NCI-H1417 treated with DMSO at 0.1 percent for 48 hours (cell line): ENCODE measurements at places on chromosomes 13 and 19.

DNA sequence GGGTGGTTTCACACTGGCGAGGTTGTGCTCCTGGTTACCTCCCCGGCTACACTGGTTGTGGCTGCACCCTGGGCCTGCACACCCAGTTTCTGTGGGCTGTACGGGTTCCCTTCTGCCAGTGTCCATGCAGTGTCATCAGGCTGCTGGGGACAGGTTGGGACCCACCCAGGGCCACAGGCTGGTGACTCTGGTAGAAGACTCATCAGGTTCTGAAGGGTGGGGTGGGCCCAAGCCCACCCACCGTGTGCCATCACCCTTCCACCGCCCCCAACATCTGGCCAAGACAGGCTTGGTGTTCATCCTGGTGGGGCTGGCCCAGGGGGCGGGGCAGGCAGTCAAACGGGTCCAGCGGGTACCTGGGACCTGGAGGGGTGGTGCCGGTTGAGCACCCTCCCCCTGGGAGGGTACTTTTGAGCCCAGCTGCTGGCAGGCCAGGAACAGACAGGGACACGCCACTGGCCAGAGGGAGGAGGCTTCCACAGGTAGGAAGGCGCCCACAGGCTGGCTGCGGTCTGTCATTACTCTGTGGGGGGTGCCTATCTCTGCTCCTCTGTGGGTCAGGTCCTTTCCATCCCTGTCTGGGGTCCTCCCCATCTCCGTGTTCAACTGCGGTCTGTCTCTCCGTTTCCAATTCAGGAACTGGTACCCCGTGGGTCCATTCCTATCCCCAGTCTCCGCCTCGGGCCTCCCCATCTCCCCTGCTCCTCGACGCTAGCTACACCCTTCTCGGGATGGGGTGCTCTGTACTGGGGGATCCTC lies at the start of gene RNF225:
Gene RNF225 (plus strand): TSS at position 437 of the 759 bp plus-strand sequence. CDS start 434 bp downstream, outside the sequence.
- DNase-seq, result no peak

DNA sequence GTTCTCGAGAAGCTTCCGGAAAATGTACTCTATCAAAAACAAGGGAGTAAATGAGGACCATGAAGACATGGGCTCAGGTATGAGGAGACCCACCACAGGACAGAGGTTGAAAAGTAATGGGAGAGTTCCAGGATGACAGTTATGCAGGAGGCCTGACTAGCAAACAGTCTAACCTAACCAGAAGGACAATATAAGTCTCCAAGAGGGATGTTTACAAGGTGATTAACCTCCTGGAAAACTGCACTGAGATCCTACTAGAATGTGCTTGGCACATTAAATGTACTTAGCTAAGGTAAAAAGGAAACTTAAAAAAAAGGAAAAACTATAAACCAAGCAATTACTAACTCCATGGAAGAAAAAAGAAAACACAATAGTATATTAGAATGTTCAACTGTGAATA lies 258.3 kb downstream of the KLF5 start:
- no peak for DNase-seq

GRCh38 chr13:36518707-36519106 lies 86.4 kb downstream of the CCNA1 start:
- DNase-seq, result no peak

- no peak for DNase-seq
Measured at GRCh38 chr13:112685896-112686295, 3.9 kb upstream of the ATP11A start.

DNA sequence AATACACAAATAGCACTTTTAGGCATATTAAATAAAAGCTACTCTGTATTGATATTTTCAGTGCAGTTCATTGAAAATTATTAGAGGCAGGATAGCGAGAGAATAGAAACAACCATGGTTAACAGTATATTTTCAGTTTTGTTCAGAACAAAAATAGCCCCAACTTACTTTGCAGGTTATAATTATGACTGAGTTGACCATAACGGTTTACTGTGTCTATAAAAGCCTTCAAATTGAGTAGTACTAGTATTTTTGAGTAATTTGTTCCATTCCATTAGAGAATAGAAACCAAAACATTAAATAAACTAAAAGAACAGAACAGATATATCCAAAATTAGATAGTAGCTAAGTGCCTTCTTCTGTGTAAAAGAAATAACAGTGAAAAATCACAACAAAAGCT lies 1108.4 kb upstream of the PCDH20 start:
- no peak for DNase-seq

DNA sequence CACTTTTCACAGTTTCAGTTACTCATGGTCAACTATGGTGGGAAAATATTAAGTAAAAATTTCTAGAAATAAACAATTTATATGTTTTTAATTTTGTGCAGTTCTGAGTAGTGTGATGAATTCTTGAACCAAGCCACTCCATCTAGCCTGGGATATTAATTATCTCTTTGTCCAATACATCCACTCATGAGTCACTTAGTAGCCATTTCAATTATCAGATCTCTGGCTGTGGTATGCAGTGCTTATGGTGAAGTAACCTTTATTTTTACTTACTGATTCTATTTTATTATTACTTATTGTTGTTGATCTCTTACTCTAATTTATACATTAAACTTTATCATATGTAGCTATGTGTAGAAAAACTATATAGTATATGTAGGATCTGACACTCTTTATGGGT lies 128.9 kb upstream of the KLHL1 start:
- DNase-seq, result no peak

DNA sequence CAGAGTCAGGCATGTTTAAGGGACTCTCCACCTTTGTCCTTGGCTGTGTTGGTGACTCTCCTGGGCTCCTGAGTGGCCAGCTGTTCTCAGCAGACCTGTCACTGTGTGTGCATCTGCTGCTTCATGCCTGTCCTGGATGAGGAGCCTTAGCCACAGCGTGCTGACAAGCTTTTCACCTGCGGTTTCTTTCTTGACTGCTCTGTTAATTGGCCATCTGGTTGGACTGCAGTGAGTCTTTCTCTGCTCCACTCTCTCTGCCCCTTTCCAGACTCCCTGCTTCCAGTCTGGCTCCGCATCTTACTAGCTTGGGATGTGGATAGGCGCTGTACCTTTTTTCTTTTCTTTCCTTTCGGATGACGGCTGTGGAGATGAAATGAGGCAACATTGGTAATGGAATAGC lies 38.8 kb downstream of the POLR1D start:
- DNase-seq, result no peak

DNA sequence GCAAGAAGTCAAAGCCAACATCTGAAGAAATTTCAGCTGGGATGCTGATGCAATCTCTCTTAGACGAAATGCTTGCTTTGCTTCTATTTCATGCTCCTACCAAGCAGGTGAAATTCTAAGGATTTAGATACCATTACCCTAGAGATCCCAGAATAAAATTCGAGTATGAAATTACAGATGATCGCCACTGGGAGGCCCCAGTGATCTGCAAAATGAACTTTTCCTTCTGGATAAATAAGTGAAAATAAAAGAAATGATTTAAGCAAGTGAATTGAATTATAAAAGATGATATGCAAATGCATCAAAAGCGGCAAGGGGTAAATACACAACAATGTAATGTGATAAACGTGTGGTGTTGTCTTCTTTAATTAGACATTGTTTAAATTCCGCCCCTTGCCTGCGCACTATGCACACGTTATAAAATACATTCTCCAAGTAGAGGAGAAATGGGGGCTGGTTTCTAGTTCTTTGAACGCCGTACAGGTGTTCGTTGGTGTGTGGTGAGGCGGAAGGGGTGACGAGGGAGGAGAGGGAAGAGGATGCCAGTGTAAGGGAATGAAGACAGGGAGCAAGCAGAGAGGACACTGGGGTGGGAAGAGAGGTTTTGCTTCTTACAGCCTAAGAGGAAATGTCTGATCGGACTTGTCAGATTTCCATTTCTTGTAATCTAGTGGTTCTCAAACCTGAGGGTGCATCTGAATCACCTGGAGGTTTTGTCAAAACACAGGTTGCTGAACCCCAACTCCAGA lies 58.0 kb downstream of the ERCC5 start:
- no peak for DNase-seq

DNA sequence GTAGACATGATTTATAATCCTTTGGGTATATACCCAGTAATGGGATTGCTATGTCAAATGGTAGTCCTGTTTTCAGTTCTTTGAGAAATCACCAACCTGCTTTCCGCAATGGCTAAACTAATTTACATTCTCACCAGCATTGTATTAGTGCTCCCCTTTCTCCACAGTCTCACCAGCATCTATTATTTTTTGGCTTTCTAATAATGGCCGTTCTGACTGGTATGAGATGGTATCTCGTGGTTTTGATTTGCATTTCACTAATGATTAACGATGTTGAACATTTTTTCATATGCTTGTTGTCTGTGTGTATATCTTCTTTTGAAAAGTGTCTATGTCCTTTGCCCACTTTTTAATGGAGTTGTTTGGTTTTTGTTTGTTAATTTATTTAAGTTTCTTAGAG lies 165.1 kb downstream of the PDS5B start:
- DNase-seq, result no peak

GRCh38 chr19:36773223-36773579 lies 594 bp upstream of the ZNF850 start:
- no peak for DNase-seq

DNA sequence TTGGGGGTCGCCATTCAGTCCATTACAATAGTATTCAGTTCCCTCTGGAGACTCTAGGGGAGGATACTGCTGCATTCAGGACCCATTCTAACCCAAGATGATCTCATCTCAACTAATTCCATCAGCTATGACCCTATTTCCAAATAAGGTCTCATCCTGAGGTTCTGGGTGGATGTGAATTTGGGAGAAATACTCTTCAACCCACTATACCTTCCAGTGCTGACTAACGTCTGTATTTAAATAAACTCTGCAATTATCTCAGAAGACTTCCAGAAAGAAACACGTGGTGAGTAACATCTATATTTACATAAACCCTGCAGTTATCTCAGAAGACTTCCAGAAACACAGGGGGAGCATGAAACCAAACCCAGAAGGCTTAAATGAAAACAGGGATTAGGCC lies 1300.7 kb downstream of the PCDH9 start:
- DNase-seq, result no peak

GRCh38 chr19:48795685-48796070 lies 15.2 kb downstream of the BCAT2 start:
- DNase-seq, result no peak

DNA sequence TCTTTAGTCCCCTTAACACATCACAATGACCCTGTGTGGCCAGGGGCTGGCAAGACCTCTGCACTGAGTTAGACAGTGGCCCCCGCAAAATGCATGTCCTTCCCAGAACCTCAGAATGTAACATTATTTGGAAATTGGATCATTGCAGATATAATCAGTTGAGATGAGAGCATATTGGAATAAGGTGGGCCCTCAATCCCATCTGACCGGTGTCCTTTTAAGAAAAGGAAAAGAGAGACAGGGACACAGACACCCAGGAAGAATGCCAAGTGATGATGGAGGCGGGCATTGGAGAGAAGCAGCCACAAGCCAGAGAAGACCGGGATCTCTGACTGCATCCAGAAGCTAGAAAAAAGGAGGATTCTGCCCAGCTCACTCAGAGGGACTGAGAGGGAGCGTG lies 1.8 kb downstream of the FAM187B start:
- DNase-seq, result no peak

- DNase-seq, result no peak
Measured at GRCh38 chr13:50353651-50354415, 338.6 kb downstream of the KCNRG start.

GRCh38 chr13:46100191-46100815 lies 4.5 kb downstream of the CPB2 start:
- no peak for DNase-seq

- no peak for DNase-seq
Measured at GRCh38 chr13:44296856-44297255, 76.8 kb upstream of the SERP2 start.

DNA sequence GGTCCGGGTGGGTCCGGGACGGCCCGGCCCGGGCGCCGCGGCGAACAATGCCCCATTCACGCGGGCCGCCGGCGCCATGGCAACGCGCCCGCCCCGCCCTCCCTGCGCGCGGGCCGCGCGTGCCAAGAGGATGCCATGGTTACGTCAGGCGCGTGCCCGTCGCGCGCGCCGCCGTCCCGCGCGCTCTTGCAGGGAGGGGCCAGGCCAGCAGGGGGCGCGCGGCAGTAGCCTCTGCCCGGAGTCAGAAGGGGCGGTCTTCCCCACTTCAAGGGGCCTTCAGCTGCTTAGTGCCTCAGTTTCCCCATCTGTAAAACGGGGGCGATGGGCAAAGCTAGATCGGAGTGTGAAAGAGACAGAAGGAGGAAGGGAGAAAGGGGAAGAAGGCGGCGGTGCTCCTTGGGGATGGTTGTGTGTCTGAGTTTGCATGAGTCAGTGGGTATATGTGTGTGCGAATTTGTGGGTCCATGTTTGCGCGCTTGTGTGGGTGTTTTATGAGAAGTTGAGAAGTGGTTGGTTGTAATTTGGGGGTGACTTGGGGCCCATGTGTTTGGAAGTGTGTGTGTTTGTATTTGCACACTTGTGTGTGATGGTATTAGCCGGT lies 11.6 kb upstream of the NFIX start:
- no peak for DNase-seq

GRCh38 chr19:497869-498510 lies 1.7 kb downstream of the MADCAM1 start:
- DNase-seq, result no peak

- DNase-seq, result no peak
Measured at GRCh38 chr19:4586691-4587090, 27.2 kb upstream of the SEMA6B start.

DNA sequence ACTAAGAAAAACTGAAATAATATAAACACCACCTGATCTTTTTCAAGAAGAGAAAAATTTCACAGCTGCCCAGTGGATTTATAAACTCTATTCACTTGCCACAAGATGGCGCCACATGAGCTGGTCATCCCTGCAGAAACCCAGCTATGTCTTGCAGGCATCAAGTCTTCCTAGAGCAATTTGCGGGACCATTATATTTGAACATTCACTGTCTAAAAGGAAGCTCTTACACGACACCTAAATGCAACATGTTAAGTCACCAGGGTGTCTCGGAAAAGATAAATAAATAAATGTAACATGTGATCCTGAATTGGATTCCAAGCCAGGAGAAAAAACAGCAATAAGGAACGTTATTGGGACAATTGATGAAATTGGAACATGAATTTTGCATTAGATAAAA lies 20.3 kb upstream of the AKT2 start:
- DNase-seq, result no peak

GRCh38 chr13:71874458-71874857 lies 7.5 kb upstream of the DACH1 start:
- no peak for DNase-seq

DNA sequence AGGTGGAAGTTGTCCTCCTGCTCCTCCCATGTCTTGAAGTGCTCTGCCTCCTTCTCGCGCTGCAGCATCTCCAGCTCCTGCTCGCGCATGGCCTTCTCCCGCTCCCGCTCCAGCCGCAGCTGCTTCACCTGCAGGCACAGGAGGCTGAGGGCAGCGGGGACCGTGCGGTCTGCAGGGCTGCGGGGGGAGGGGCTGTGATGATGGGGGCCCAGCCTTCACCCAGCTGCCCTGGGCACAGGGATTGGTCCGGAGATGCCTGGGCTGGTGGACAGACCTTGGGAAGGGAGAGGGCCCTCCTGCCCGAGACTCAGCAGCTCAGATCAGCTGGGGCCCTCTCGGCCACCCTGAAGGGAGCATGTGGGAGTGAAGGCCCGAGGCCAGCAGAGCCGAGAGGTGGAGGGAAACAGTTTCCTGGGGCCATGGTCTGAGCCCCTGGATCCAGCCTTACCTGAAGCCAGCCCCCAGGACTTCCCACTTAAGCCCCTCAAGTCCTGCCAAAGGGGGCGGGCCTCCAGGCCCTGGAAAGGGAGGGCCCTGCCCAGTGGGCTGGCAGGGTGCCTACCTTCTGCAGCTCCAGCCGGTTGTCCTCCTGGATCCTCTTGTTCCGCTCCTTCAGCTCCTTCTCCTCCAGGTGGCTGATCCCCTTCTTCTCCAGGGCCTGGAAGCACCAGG lies 6.3 kb downstream of the CACTIN start:
- no peak for DNase-seq

GRCh38 chr19:48947258-48947542 lies 7.5 kb upstream of the BAX start:
- no peak for DNase-seq

GRCh38 chr19:14146789-14147216 lies 10.4 kb upstream of the ASF1B start:
- DNase-seq, result no peak
